ENCODE measurements at places on chromosomes 7 and 10. TPM values are rescaled to one million over a fixed set of nuclear protein-coding genes. Genes with fewer than 3 reads are reported as not detected.

Gene POLR2J2
- total RNA-seq = 2.2 TPM

DNA sequence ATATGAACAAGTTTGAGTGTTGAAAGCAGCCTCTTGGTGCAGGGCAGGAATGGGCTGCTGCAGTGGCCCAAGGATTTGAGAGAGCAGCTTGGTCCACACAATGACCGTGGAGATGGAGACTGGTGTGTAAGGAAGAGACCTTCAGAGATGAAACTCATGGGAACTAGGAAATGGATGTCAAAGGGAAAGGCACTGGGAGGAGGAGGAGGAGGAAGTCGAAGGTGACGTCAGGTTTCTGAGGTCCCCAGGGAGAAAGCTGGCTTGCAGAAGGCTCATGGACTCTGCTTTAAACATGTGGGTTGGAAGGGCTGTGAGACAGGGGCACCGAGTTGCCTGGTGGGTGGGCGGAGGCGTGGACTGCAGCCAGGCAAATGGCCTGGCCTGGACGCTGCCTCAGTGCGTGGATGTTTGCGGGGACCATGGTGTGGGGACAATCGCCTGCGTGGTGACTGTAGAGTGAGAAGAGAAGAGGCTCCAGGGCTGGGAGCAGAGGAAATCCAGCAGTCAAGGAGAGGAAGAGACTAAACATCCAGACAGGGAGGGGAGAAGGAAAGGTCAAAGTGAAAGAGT is 14.6 kb downstream of the C10orf71 start:
- no peak for DNase-seq

DNA sequence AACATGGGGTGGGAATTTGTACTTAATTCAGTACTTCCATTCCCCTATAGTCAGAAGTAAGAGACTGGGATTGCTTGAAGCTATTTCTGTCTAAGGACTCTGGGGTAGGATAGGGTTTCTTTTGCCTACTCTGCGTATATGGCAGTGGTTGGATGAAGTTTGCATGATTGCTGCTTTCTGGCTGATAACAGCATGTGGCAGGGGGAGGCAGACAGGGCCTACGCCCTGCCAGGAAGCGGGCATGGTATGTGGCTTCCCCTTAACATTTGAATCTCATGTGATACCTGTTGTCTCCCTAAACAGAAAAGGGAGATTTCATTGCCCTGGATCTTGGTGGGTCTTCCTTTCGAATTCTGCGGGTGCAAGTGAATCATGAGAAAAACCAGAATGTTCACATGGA is 57.1 kb downstream of the TACR2 start:
- no peak for DNase-seq

GRCh38 chr10:61628875-61629513 is 33.7 kb upstream of the CABCOCO1 start:
- DNase-seq = no peak

DNA sequence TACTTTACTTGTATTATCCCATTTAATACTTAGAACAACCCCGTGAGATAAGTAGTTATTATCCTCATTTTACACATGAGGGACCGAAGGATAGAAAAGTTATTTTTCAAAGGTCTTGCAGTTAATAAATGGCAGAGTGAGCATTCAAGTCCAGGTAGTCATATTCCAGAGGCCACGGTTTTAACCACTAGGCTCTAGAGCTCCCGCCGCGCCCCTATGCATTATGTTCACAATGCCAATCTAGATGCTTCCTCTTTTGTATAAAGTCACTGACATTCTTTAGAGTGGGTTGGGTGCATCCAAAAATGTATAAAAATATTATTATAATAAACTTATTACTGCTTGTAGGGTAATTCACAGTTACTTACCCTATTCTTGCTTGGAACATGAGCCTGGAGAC is 11.4 kb upstream of the CFAP69 start:
- no peak for DNase-seq

DNA sequence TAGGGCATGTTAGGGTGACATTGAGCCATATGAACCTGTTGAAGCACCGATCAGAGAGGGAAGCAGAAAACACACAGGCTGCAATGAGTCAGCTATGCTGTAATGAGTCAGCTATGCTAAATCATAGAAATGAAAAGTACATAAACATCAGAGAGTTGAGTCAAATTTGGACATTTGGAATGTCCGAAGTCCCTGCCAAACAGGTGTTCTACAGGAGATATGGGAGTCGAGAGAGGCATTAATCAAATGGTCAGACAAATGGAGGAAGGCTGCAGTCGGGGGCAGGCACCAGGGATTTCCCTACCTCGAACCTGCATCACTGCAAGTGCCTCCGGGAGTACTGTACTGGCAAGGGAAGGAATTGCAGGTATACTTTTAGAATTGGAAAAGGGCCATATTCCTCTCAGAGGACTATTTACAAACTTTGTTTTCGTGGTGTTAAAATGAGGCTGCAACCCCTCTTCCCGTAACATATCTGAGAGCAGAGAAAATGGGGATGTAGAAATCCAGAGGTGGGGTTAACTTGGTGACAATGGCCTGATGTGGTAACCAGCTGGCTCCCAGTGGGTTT is 8.8 kb upstream of the ZC3HAV1 start:
- DNase-seq = no peak

DNA sequence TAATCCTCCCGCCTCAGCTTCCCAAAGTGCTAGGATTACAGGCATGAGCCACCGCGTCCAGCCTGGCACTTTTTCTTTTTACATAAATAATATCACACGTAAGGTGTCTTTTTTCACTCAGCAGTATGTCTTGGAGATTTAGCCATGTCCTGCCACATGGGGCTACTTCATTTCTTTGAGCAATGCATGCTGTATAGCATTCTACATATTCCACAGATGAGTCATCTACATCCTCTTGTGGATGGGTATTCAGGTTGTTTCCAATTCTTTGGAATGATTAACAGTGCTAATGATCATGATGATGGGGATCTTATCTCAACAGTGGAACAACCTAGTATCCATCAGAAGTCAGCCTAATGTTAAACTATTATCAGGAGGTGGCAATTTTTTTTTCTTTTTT is 50.8 kb downstream of the ZNF503 start:
- DNase-seq = no peak

DNA sequence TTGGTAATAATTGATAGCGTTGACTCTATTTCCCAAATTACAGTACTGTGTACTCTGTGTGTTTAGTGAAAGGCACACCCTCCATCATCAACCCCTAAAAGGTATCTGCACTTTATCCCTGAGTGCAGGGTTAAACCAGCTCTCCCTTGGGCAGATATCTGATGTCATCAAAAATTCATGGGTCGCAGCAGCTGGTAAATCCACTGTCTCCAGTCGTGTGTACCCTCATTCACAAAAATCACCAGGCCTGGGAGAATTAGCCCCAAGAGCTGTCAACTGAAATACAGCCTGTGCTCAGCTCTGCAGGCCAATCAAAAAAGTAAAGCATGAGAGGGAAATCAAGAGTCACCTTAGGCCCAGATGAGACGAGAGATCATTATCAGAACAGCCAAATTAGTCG is 103.7 kb downstream of the HIP1 start:
- no peak for DNase-seq

GRCh38 chr10:28403090-28403489 is 100.2 kb upstream of the MPP7 start:
- DNase-seq = no peak

- no peak for DNase-seq
Observed at GRCh38 chr7:452226-452751, 67.4 kb downstream of the PDGFA start.

- DNase-seq = no peak
Observed at GRCh38 chr10:17907641-17908040, 44.1 kb upstream of the SLC39A12 start.
